ENCODE measurements at places on chromosomes 6 and 20.

- no peak for DNase-seq
Measured at GRCh38 chr20:24379484-24379927, 89.9 kb upstream of the SYNDIG1 start.

DNA sequence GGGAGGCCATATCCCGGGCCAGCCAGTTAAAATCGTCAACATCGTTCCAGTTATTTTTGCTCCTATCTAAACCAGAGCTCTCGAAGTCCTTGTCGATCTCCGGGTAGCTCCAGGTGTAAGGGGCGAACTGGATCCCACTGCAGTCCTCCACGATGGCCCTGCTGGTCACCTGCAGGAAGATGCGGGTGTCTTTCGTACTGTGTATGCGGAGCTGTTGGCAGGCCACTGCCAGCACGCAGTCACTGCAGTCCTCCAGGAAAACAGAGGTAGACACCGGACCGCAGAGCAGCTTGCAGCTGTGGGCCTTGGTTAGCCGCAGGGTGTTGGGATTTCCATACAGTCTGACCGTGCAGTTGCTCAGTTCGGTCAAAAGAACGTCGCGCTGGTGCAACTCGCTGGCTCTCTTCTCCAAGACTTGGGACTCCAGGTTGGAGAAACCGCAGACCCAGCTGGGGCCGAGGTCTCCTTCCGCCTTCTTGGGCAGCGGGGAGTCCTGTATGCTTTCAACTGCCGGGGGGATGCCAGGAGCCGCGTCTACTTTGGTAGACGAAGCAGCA is 742 bp downstream of the TBCC start:
- DNase-seq = peak; percentile 73

GRCh38 chr6:74277777-74278186 is 581.8 kb downstream of the CD109 start:
- DNase-seq = no peak

- DNase-seq = no peak
Measured at GRCh38 chr6:114100215-114100994, 129.5 kb upstream of the HDAC2 start.

GRCh38 chr20:1278993-1279392 is 12.9 kb downstream of the SNPH start:
- no peak for DNase-seq

- DNase-seq = no peak
Measured at GRCh38 chr6:11815231-11815630, 36.6 kb upstream of the ADTRP start.

- DNase-seq = peak; percentile 68
Measured at GRCh38 chr6:144665932-144666450, 380.9 kb downstream of the UTRN start.

- peak; percentile 50 for DNase-seq
Measured at GRCh38 chr6:162123797-162124196, 603.8 kb downstream of the PRKN start.

GRCh38 chr6:43774776-43775534 is 4.9 kb downstream of the VEGFA start:
- DNase-seq = peak; percentile 39

- no peak for DNase-seq
Measured at GRCh38 chr6:88263591-88263990, 97.4 kb upstream of the CNR1 start.

DNA sequence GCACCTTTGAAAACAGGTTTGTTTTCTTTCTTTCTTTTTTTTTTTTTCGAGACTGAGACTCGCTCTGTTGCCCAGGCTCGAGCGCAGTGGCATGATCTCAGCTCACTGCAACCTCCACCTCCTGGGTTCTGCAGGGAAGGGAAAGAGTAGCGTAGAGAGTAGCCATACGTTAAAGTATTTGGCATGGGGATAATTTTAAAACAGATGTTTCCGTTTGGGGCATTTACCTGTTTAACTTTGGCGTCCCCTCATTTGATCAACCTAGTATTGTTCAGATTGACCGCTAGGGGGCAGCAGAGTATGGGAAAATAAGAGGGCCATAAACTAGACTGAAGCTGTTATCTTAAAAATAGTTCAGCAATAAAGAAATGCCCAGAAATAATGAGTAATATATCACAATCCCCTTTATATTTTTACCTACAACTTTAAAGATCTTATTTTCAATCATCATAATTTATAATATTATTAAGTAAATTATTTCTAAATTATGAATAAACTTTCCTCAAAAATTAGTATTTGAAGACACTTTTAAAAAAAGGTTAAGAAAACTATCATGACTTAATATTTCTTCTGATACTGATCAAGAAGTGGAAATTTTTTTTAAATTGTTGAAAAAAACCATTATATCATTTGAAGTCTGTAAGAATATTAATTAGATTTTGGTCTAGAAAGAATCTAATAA is 7.6 kb upstream of the TAAR9 start:
- DNase-seq = peak; percentile 85

DNA sequence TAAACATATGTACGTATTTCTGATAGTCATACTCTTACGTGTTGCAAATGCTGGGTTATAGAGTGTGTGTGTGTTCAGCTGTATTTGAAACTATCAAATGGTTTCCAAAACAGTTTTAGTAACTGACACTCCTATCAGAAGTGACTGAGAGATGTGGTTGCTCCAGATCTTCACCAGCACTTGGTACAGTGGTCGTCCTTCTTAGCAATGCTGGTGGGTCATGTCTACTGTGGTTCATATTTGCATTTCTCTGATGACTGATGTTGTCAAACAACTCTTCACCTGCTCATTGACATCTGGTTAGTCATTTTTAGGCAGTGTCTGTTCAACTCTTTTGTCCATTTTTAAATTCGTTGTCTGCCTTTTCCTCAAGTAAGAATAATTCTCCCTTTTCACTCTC is 259.3 kb downstream of the KIF16B start:
- no peak for DNase-seq

GRCh38 chr20:25053255-25054031 is 4.5 kb downstream of the ACSS1 start:
- no peak for DNase-seq

DNA sequence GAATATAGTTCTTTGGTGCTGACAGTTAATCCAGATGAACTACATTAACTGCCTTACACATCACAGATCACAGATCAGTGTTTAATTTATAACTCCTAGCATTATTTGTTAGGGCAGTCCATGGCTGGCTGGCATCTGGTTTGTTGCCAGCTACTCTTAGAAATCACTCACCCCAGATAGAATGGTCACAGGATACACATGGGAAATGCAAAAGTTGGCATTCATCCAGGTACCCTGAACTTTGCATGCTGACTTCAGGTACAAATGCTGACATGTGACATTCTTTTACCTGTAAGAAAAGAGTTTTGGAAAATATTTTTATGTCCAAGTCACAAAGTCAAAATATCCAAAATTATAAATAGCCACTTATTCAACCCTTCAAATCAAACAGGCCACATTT is 20.2 kb downstream of the FBXL4 start:
- DNase-seq = no peak

DNA sequence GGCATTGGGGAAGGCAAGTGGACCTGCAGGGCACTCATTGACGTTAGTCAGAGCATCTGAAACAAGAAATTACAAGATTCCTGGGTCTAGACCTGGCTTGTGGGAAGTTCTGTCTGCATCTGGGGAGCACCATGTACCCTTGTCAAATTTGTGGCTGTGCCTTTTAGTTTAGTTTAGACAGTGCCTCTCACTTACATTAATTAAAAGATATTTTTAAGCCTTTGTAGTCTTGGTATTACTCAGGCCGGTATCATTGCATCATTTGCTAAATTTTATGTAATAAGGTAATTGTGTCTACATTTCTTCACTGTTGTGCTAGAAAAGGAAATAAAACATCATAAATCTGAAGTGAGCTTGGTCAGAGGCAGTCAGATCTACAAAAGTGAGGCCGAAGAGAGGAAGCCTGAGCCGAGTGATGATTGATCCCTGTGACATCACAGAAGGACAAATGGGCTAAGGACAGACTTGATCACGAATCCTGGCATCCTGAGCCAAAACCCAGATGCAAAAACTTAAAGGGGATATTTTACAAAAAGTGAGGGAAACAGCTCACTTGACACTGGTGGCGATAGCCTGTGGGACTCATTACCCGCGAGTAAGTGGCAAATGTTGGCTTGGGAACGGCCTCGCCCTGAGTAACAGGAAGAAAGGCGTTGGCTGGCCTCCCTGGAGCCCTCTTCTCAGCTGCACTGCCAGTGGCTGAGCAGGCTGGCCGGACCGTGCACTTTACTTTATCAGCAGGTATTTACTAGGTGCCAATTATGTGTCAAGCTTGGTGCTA is 106.5 kb downstream of the TCP11 start:
- peak; percentile 8 for DNase-seq

DNA sequence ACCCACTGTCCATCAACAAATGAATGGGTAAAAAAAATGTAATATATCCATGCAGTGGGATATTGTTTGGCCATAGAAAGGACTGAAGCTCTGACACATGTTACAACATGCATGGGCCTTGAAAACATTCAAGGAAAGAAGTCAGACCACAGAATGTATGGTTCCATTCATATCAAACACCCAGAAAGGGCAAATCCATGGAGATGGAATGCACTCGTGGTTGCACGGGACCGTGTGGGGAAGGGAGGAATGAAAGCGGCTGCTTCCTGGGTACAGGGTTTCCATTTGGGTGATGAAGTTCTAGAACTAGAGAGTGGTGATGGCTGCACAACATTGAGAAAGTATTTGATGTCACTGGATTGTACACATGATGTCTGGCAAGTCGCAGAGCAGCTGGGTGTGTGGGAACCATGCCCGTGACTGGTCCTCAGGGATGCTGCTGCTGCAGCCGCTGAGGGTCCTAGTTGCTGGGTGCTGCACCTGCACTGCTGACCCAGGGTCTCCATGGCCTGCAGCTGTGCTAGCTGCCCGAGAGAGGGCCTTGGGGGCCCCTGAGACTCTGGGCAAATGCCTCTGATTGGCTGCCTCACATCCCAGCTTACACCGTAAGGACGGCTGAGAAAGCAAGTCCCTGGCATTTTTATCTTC is 220.3 kb downstream of the NRN1 start:
- DNase-seq = no peak

DNA sequence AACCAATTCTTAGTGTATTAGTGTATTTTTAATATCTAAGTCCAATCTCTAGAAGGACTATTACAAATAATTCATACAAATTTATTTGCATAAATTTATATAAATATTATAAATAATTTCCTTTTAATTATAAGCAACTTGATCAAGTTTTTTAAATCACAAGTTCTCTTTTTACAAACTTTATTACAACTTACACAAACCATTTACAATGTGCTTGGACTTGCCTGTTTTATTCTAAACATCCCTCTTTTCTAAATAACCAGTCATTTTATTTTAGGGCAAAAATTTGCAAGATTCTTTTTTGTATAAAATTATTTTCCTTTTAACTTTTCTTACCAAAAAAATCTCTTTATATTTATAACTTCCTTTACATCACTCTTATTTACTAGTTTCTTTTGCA is 83.5 kb upstream of the SYNCRIP start:
- DNase-seq = no peak

DNA sequence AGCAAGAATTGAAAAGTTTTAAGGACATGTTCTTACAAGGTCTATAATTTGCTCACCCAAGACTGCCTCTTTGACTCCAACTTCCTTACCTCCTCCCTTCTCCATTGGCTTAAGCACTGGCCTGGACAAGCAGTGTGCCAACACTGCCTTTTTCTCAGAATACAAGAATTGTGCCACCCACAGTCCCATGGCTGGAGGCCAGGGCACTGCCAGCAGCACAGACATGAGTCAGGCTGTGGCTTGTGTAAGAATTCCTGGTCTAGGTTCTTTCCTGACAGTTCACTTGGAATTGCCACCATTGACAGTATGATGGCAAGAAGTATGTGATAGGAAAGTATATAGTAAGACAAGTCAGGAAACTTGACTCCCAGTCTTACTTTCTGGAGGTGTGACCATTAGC is 202.7 kb upstream of the MARCKS start:
- DNase-seq = no peak

DNA sequence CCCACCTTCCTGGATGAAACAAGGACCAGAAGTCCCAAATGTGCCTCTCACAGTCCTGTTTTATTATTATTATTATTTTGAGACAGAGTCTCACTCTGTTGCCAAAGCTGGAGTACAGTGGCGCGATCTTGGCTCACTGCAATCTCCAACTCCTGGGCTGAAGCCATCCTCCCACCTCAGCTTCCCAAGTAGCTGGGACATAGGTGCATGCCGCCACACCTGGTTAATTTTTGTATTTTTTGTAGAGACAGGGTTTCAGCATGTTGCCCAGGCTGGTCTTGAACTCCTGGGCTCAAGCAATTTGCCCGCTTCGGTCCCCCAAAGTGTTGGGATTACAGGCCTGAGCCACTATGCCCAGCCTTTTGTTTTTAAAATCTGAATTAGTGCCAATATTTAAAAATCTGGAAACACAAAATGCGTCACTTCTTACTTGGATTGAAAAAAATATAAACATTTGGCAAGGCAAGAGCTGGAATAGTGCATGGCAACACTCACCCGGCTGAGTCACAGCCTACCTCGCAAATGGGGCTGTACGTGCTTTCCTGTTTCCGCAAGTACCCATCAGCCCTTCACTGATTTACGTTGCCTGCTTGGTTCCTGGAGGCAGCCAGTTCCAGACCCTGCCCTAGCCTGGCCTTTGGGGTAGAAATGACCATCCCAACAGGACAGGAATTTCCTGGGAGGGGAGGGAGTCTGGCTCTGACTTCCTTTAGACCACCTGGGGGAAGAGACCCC is 6.3 kb downstream of the SDCBP2 start:
- DNase-seq = no peak

DNA sequence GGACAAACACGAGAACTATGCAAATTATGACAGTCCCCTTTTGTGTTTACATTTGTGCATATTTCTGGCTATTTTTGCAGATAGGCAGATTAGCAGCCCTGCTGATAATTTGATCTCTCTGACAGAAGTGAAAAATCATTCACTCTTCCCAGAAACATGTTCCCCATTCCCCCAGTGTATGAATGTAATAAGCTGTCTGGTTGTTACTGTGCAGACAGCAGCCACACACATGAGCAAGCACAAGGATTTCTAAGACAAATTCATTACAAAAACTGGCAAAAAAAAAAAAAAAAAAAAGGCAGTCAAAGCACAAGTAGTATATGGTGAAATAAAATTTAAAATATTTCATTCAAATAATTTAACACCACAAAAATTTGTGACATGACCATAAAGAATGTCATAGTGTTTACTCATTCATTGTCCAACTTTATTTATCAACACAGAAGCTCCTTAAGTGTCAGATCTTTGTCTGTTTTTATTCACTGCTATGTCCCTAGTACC is 95.5 kb upstream of the VGLL2 start:
- DNase-seq = no peak

GRCh38 chr6:111536910-111537527 is 54.0 kb upstream of the REV3L start:
- no peak for DNase-seq

GRCh38 chr6:130503146-130503545 is 137.3 kb downstream of the TMEM200A start:
- no peak for DNase-seq

GRCh38 chr20:49984426-49985153 is 1.8 kb downstream of the SNAI1 start:
- no peak for DNase-seq

DNA sequence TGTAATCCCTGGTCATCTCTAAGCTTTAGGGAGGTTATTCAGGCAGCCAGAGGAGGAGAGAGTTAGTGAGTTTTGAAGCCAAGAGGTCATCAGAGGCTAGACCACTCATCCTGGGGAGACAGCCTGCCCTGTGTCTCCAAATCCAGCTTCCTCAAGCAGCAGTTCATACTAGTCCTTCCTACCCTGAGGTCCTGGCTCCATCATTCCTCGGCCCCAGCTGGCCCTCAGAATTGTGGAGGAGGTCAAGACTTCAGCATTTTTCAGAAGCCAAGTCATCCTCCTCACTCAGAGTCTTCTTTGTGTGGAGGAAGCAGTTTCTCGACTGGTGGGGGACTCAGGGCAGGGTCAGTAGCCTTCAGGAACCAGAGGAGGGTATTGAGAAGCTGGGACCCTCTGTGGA is 12.4 kb upstream of the KIAA1755 start:
- no peak for DNase-seq

GRCh38 chr6:43992126-43992663 is 135.1 kb downstream of the MRPL14 start:
- no peak for DNase-seq

Measured in NCI-H146 (cell line).